ENCODE measurements at places on chromosomes 3 and 15.

GRCh38 chr3:31235062-31235700, 297.5 kb upstream of the STT3B start:
- DNase-seq = no peak

GRCh38 chr3:172332256-172333041, 115.8 kb downstream of the GHSR start:
- no peak for DNase-seq

- DNase-seq = no peak
Measured at GRCh38 chr3:179318876-179319275, 4.0 kb upstream of the ZNF639 start.

DNA sequence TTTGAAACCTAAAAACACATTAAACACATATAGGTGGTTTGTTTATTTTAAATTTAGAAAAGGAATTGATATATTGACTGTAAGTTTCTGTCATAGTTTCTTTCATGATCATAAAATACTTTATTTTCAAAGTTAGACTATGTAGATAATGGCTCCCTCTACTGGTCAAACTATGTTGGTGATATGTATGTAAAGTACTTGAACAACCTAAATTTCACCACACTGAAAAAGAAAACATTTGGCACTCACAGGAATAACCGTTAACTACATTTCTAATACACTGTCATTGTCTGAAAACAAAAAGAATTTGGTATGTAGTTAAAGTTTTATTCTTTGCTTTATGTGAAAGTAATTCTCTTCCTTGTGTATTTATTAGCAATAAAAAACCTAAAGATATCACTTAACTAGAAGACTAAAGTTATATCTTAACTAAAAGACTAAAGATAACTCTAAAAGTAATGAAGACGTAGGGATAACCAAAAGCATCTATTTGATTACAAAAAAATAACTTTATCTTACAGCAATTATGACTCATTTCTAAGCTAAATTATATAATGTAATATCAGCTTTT, 427.5 kb downstream of the VGLL3 start:
- DNase-seq = no peak

GRCh38 chr3:183637106-183637486, 1.7 kb downstream of the KLHL24 start:
- DNase-seq = no peak

DNA sequence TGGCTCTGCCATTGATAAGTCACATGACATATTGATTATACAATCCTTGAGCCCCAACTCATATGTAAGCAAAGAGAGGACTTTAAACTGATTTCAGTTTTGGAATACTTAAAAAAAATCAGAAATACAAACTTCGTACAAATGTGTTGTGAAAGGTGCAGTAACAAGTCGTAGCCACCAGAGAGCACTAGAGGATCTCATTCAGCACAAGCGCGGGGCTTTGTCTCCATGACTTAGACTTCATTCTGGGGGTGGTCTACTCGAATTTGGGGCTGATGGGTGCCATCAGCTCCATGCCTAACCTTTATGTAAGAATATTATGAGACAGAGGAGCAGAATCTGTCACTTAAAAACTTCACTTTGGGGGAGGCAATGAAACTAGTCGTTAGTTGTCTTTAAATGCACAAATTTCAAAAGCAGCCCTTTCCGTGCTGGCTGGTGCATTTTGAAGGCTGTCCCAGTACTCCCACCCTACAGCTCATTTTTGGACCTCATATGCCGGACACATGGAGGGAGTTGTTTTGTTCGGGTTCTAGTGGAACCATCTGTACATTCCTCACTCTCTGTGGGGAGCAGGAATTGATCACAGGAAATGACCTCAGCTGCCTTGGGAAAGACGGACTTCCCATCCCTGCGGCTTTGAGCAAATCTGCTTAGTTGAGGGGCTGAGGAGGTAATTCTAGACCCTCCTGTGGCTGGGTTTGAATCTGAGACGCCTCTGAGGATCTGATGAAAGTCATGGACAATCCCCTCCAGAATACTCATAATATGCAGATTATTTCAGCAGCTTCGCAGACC, 27.5 kb upstream of the MASP1 start:
- DNase-seq = no peak

Data from NCI-H187 treated with DMSO at 0.1 percent for 48 hours (cell line).